Motor neuron (in vitro differentiated cells): ENCODE measurements at places on chromosomes 16 and 17. TPM values are rescaled to one million over a fixed set of nuclear protein-coding genes. Genes with fewer than 3 reads are reported as not detected.

The RASD1 gene
- 7.9 and 8.6 TPM in 2 replicates for total RNA-seq

The LONP2 gene
- total RNA-seq = 51.2 and 53.6 TPM in 2 replicates

The ACSM5 gene
- not detected in 2 replicates for total RNA-seq

The TUBB3 gene
- total RNA-seq = 827 and 848 TPM in 2 replicates

The NEUROD2 gene
- total RNA-seq = 0.41 and 0.52 TPM in 2 replicates

The MRPS23 gene
- 34.5 and 39.1 TPM in 2 replicates for total RNA-seq

The HASPIN gene
- 0.75 and 0.87 TPM in 2 replicates for total RNA-seq

The TNS4 gene
- 0.05 and 0.08 TPM in 2 replicates for total RNA-seq

The CHST4 gene
- 0.27 and 0.31 TPM in 2 replicates for total RNA-seq

The ATP1B2 gene
- total RNA-seq = 18.7 and 20.3 TPM in 2 replicates

The MYH11 gene
- total RNA-seq = 2.7 and 5.0 TPM in 2 replicates

The GALNS gene
- total RNA-seq = 4.9 and 6.9 TPM in 2 replicates

The KCNH4 gene
- 0.14 and 0.30 TPM in 2 replicates for total RNA-seq

The CORO6 gene
- 3.1 and 5.2 TPM in 2 replicates for total RNA-seq

The SOX15 gene
- 2.0 TPM in 2 replicates for total RNA-seq

The EFNB3 gene
- 1.2 and 1.3 TPM in 2 replicates for total RNA-seq

The HBQ1 gene
- total RNA-seq = 7.3 and 7.8 TPM in 2 replicates

The SAMD14 gene
- total RNA-seq = 11.0 and 13.1 TPM in 2 replicates

The PTX4 gene
- 0.19 and 0.53 TPM in 2 replicates for total RNA-seq

The ARHGDIG gene
- 13.0 and 18.3 TPM in 2 replicates for total RNA-seq

The TBC1D28 gene
- 3.8 TPM in 1 of 2 replicates, not detected in the other for total RNA-seq

The NPIPB6 gene
- total RNA-seq = 1.2 and 2.7 TPM in 2 replicates

The DOC2A gene
- total RNA-seq = 4.6 and 6.5 TPM in 2 replicates

The PLLP gene
- total RNA-seq = 1.6 and 1.8 TPM in 2 replicates

The PRSS53 gene
- 4.9 and 6.0 TPM in 2 replicates for total RNA-seq

The BBS2 gene
- total RNA-seq = 34.8 and 38.4 TPM in 2 replicates

The TBC1D24 gene
- total RNA-seq = 23.5 and 26.3 TPM in 2 replicates

The WFDC1 gene
- total RNA-seq = 2.5 and 2.9 TPM in 2 replicates

The RAD51D gene
- total RNA-seq = 4.4 and 6.5 TPM in 2 replicates
